Stimulated activated CD8-positive, alpha-beta memory T cell treated with anti-CD3 and anti-CD28 coated beads, Interleukin-4, amount 100 ng/mL, for 4 hours (primary cell): ENCODE measurements at places on chromosomes 13 and 19.

DNA sequence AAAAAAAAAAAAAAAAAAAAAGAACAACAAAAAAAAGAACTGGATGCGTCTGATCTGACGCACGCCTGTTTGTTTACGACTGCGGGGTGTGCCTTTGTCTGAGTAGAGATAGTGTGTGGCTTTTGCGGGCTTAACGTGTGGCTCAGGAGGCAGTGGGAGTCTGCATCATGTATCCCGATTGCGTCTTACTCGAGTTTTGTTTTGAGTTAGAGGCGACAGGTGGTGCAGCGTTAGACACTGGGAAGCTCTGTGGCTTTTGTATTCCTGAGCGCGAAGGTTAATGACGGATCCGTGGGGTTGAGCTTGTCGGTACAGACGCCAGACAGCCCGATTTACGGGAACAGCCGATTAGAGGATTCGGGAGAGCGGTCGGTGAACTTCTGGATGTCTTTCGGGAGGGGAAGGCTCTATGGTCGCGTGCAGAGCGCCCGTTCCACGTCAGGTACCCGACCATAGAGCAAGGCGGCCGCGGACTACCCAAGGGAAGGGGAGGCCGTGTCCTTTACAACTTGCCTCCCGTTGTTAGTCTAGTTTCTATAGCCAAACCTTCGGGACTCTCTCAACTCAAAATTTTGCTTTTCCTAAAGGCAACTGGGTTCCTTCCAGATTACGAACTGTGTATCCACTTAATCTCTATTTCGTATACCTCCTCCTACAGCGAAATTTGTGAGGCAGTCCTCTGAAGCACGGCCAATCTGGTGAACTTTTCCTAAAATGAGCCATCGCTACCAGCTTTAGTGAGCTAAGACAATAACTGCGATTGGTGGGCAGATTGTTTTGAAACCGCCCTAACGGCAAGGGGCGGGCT lies 926 bp upstream of the HNRNPUL1 start:
- peak; percentile 54 for DNase-seq

- no peak for DNase-seq
These were observed 1364.9 kb upstream of the MIR17HG start for GRCh38 chr13:89982407-89983095.

- DNase-seq = no peak
These were observed 1.2 kb downstream of the GPR12 start for GRCh38 chr13:26759249-26759906.

- DNase-seq = no peak
These were observed 180.6 kb downstream of the COG6 start for GRCh38 chr13:39836038-39836437.

DNA sequence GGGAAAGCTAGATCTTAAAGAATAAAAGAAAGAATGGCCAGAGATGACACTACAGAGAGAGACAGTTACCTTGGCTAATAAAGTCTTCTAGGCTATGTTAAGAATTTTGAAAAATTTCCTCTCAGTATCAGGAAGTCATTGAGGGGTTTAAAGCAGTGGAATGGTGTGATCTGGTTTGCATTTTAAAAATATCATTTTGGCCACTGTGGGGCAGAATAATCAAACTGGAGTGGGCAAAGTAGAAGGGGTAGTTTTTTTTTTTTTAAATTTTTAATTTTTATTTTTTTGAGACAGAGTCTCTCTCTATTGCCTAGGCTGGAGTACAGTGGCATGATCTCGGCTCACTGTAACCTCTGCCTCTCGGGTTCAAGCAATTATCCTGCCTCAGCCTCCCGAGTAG lies 4.4 kb upstream of the CNMD start:
- DNase-seq = no peak

DNA sequence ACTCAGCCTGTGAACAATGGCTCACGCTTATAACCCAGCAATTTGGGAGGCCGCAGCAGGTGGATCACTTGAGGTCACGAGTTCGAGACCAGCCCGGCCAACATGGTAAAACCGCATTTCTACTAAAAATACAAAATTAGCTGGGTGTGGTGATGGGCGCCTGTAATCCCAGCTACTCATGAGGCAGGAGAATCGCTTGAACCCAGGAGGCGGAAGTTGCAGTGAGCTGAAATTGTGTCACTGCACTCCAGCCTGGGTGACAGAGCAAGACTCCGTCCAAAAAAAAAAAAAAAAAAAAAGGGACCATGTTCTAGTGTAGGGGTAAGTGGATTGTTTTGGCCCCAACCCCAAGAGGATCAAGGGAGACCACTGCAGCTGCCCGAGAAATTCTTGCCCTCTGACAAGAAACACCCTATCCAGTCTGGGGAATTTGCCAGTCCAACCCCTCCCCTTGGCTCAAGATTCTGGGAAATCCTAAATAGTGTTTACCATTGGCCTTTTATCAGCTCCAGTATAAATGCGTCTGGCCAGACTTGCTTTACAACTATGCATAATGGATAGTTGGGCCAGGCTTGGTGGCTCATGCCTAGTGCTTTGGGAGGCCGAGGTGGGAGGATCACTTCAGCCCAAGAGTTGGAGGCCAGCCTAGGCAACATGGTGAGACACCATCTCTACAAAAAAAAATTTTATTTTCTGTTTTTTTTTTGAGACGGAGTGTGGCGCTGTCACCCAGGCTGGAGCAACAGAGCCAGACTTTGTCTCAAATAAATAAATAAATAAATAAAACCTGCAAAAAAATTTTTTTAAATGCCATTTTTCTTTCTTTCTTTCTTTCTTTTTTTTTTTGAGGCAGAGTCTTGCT lies 5.1 kb upstream of the DHDH start:
- DNase-seq = no peak

GRCh38 chr19:2455851-2456570 lies 748 bp downstream of the LMNB2 start:
- no peak for DNase-seq

DNA sequence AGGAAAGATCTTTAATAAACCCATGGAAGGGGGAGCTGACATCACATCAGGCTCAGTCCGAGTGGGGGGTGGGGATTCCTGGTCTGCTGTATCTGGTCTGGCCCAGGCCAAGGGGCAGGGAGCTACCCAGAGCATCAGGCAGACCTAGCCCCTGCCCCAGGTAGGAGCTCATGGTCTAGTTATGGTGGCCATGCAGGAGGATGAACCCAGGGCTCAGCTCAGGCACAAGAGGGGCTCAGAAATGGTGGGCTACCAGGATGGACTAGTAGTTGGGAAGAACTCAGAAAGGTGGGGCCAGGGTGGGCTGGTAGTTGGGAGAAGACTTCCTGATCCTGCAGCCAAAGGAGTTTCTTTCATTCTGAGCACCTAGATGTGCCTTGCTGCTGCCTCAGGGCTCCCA lies 14.3 kb downstream of the VSTM2B start:
- no peak for DNase-seq

DNA sequence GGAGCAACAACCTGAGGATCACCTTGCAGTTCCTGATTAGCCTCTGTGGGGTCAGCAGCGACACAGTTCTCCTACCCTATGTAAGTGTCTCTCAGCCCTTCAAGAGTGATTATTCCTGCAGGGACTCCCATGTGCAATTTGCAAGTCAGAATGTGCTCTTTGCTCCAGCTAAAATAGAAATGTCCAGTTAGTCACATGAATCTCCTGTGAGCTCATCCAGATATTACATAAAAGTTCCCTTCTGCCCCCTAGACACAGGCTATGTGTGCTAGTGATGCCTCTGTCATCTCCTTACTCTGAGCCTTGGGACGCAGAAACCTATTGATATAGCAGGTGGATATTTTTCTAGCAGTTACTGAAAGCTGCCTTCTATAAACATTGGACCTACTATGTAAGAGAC lies 105.5 kb downstream of the ZAR1L start:
- DNase-seq = no peak

GRCh38 chr13:75326173-75327134 lies 155.5 kb downstream of the TBC1D4 start:
- DNase-seq = peak; percentile 4

- DNase-seq = no peak
These were observed 20.9 kb upstream of the ZNF83 start for GRCh38 chr19:52659013-52659412.
